ENCODE measurements at places on chromosomes 6 and 20.
A peak's percentile ranks its signal among the peaks of the same experiment; 100 is the strongest.

DNA sequence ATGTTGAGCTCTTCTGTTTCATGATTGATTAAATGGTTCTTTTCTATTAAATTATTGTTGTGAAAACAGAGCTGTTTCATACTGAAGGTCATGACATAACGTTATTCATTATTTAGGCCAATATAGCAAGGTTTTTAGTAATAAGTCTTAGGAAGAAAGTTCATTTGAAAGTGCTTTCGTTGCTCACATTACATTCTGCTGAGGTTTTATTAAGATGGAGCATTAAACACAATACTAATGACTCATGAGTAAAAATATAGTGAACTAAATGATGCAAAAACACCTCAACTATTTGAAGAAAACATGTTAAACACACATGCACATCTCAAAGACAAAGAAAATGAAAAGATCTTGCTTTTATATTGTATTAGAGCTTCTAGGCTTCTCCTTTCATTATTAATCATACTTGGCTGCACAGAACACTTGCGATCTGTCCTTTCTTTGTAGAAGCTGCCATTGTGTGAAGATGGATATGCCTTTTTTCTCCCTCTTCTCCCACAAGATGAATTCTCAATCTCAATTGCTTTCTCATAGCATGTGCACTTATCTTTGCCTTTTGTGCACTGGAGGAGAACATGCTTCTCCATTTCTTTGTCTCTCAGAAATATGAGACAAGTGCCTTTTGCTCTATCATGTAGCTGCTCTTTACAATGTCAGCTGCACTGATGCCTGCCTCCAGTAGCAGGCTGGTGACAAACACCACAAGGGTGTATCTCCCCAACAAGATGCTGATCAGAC, 312.4 kb downstream of the PHF3 start:
- no peak for DNase-seq

DNA sequence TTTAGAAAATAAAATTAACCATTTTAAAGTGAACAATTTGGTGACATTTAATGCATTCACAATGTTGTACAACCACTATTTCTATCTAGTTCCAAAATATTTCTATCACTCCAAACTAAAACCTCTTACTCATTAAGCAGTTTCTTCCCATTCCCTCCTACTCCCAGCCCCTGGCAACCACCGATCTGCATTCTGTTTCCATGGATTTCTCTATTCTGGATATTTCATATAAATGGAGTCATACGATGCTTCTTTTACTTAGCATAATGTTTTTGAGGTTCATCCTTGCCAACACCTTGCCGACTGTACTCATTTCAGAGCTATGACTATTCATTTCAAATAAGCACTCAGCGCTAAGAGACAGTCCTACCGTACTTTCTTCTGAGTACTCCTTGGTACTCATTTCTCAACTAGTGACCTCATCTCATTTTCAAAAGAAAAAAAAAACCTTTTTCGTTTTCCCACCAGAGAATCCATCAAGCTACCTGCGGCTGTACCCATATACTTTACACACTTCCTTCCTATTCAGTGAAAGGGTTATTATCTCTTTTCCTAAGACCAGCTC, 259.2 kb downstream of the UTRN start:
- DNase-seq: no peak

GRCh38 chr6:143363299-143363698, 87.2 kb downstream of the ADAT2 start:
- DNase-seq: no peak

DNA sequence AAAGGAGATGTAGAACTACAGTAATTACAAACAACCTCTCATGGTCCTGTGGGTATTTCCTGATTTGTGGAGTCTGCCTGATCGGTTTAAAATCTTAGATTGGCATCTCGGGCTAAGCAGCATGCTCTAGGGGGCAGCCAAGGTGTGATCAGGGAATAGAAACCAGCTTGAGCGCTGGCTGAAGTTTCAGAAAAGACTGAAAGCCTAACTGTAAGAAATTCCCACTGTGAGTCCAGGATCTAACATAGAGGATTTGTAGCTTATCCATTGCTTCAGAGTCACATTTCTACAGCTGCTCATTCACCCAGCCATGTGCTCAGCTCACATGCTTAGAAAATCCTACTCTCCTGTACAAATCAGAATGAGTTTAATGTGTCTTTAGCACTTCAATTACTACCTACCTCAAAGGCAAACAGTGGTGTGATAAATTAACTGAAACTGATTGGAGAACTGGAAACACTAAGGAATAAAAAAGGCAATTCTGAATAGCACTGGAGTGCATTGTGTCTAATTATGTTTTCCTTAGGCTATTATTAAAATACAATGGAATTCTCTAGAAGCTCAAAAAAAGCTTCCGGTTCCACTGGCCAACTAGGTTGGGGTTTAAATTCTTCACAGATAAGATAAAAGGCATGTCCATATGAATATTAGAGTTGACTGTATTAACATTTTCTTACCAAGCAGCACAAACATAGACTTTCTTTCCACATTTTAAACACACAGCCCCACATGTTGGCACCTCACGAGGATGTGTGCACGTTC, 73.8 kb upstream of the MPC1 start:
- DNase-seq: no peak

GRCh38 chr6:44738601-44739146, 351.2 kb downstream of the CDC5L start:
- DNase-seq: no peak

DNA sequence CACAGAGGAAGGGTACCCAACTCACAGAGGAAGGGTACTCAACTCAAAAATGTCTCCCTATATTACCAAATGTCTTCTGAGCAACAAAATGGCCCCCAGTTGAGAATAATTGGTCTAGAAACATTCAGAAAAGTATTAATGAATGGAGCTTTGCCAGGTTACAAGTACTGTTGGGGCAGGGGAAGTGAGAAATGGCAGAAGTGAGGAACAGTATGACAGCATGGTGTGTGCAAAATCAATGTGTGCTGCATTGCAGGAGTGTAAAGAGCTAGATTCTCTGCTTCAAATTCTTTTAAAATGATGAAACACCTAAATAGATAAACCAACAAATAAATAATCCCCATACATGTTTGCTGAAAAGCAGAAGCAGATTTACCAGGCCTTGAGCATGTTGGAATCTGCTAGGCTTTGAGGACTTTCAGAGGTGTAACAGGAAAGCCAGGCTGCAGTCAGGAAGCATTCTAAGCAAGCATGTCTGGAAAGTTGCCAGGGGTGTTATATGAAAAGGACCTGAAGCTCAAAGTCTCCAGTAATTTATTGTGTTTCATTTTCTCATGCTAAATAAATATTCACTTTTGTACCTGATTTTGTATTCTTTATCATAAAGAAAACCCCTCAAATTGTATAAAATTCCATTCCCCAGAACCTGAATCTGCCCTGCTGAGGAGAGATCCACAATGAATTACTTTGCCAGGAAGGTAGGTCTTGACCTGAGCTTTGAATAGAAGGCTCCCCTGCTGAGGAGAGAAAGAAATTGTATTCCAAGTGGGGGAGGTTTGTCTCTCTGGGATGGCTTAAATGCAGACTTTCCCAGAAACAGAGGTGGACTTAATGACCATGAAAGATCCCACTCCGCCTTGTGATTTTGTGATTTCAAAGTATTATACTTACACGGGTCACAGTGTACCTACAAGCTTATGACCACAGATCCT, 265.0 kb upstream of the MARCKS start:
- DNase-seq: no peak

DNA sequence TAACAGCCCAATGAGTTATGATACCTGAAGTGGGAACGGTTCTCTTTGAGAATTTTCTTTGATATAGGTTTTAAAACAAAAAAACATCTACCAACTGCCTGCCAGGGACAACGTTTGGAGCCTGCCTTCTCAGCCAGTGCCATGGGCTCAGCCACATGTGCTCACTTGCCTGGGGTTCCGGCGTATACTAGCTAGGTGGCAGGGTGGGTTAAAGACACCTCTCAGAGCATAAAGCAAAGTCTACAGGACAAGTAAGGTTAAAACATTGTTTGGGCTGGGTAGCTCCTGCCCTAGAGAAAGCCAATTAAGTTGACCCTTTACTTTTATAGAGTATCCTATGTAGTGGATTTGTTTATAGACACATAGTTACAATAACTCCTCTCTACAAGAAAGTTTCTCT, 38.0 kb upstream of the SCGN start:
- no peak for DNase-seq

DNA sequence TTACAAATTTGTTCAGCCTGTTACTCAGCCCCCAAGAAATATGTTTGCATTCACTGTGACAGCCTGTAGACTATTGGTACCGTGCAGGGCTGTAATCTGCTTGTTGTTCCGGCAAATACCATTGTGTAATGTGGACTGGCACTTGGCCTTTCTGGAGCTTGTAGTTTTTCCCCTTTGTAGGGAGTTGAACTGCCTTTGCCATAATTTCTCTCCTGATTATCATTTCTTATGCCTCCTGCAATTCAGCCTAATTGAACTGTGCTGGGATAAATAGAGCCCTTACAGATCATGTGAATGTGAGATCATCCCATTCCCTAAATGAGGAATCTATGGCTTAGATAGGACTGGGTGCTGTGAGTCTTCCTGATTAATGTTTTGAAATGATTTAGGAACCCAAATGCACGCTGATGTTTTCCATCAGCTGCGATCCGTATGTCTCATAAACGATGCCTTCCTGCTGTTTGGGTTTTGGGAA, 185.1 kb downstream of the JARID2 start:
- DNase-seq: no peak

DNA sequence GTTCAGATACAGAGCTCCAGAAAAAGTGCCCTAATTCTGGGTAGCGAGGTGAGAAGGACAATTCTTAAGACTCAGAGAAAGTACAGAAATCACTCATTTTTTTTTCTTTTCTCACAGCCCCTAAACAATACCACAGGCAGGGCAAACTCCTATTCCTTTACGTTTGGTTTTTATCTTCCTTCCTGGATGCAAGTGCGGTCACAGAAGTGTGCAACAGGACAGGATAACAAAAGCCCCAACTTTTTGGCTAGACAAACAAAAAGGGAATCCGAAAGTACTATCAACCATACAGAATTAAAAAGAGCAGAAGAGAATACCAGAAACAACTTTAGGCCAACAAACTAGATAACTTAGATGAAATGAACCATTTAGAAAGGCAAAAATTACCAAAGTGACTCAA, 18.4 kb upstream of the BEND6 start:
- DNase-seq: no peak

DNA sequence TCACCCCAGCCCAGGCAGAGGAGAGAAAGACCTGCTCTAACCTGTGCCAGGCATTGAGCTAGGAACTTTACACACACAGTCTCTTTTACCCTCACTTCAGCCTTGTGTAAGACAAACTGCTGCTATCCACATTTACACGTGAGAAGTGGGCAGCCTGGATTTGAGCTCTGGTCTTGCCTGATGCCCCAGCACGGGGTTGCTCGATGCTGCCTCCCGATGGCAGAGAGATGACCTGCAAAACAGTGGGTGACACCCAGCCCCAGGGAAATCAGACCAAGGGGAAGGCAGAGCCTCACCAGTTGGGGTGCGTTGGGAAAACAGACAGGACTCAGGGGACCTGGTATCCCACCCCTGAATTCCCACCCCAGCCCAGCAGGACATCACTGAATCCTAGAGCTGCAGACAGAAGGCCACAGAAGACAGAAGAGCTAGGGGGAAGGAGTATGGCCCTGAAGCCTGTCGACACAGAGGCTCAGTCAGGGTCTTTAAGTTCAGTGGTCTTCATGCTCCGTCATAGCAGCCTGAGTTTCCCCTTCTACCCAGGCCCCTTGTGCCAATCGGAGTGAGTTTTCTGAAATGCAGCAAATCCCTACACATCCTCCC, 990 bp downstream of the BPI start:
- DNase-seq: peak; percentile 9
